ENCODE measurements at places on chromosomes 1 and 21.

- no peak for DNase-seq
Observed at GRCh38 chr1:77282866-77283539, 1.2 kb downstream of the AK5 start.

DNA sequence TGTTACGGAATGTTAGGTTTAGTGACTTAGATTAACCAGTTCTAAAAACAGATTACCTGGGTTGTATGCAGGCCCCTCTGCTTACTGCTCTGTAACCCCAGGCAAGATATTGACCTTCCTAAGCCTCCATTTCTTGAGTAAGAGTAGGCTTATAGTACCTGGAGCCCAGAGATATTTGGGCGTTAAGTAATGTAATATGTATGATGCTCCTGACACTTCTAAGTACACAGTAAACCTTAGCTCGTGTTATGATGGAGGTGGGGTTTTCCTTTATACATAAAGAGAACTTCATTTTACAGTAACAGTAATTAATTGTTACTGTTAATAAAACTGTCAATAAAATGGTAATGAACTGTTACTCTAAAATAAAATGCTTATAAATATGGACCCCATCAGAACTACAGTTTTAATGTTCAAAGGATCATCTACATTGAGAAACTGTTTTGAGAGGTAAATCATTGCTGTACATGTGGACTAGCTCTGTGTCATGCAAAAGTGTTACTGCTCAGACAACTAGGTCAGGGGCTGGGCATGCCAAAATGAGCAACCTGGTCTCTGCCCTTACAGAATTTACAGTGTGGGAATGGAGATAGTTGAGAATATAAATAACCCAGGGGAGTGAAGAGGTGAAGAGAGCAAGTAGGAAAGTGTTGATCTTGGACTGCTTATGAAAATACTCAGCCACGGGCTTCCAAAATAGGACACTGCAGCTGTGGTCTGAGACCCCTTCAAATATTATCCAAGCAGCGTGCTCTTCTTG is 26.6 kb downstream of the LRRC8C start:
- no peak for DNase-seq

DNA sequence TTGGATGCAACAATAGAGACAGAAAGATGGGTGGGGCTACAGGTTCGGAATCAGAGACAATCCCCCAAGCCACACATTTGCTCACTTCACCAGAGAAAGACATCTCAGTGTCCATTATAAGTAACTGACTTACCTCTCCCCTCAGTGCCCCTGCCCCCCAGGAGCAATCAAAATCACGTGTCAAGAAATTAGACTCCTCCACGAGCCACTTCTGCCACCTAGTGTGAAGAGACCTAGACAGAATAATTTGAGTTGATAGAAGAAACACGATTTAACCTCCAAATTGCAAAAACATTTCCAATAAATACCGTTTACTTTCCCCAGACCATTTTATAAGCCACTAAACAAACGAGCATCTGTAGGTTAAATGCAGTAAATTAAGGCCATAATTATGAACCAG is 123.2 kb downstream of the SLC30A10 start:
- no peak for DNase-seq

- DNase-seq = no peak
Observed at GRCh38 chr21:40208948-40209345, 341.7 kb downstream of the PCP4 start.

DNA sequence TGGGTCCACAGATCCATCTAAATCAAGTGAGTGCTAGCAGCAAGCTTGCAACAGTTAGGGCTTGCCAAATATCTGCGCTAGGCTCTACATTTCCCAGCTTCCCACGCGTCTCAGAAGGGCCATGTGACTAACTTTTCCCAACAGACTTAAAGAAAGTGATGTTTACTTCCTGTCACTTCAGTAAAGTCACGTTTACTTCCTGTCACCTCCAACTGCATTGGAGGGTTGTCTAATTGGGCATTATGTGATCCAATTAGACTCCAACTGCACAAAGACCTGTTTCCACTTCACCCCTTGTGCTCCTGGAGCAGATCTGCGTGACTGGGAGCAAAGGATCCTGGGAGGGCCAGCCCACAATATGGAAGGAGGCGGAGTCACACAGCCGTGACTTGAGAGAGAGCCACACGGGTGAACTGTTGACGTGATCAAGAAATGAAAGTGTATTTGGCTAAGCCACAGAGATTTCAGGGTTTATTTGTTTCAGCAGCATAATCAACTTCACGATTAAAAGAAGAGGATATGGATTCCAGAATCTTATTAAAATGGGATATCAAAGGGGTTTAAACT is 77.7 kb downstream of the CYYR1 start:
- no peak for DNase-seq

DNA sequence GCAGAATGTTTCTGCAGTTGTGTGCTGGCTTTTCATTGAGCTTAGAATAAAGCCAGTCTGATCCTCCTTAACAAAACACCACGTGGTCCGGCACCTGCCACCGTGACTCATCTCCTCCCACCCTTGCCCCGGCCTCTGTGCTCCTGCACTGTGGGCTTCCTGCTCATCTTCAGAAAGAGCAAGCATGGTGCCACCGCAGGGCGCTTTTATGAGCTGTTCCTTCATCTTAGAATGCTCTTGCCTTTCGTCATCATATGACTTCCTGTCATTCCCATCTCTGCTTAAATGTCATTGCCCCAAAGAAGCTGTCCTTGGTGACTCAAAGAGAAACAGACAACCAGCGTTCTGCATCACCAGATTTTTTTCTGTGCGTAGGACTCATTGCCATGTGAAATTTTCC is 117.8 kb downstream of the HHAT start:
- peak; percentile 66 for DNase-seq

DNA sequence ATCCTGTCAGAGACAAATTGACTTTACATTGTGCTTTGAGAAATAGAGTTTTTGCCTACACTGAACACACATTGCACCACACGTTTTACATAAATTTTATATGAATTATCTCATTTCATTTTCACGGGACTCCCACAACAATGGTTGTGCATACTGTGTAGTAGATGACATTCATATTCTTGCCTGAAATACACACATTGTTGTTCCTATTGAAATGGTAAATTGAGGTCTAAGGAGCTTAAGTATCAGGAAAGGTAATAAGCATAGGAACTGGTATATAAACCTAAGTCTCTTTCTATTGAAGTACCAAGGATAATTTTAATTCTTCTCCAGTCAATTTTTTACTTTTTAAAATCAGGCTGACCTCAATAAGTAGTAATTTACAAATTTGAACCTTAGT is 473.7 kb upstream of the DEPDC1 start:
- DNase-seq = no peak

GRCh38 chr1:81114191-81114590 is 686.5 kb upstream of the ADGRL2 start:
- no peak for DNase-seq

DNA sequence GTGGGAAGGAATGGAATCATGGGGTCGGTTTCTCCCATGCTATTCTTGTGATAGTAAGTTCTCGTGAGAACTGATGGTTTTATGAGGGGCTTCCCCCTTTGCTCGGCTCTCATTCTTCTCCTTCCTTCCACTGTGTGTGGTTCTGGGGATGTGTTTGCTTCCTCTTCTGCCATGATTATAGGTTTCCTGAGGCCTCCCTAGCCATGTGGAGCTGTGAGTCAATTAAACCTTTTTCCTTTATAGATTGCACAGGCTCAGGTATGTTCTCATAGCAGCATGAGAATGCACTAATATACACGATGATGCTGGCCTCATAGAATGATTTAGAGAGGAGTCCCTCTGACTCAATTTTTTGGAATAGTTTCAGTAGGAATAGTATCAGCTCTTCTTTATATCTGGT is 195.4 kb upstream of the IVNS1ABP start:
- DNase-seq = no peak

GRCh38 chr1:234505769-234506102 is 26.8 kb upstream of the TARBP1 start:
- no peak for DNase-seq

DNA sequence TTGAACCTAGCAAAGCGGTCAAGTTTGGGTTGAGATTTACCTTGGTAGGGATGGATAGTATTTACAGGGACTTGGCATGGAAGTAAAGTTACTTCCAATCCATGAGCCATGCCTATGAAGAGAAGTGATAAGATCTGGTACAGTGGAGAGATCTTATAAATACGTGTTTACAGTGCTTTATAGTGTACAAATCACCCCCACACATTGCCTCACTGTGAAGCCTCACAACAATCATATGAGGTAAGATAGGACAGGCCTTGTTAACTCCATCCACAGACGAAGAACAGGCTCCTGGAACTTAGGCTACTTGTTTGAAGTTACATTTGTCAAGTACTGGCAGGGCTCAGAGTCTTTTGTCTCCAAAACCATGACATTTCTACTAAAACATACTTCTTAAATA is 159.8 kb downstream of the PLPPR4 start:
- no peak for DNase-seq

DNA sequence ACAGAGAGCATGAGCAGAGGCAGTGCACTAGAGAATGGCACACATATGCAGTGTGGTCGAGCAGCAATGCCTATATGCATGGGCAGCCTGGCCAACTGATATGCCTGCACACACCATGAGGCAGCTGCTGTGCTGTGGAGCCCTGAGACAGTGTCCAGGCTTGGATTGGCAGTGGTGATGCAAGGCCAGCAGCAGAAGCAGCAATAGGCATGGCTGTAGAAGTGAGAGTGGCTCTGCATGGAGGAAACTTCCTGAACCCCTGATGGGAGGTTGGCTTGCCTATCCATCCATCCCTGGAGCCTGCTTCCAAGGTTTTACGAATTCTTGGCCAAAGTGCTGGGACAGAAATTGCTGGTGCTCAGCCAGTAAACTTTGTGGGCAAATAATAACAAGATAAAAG is 89.7 kb downstream of the DIRAS3 start:
- no peak for DNase-seq

DNA sequence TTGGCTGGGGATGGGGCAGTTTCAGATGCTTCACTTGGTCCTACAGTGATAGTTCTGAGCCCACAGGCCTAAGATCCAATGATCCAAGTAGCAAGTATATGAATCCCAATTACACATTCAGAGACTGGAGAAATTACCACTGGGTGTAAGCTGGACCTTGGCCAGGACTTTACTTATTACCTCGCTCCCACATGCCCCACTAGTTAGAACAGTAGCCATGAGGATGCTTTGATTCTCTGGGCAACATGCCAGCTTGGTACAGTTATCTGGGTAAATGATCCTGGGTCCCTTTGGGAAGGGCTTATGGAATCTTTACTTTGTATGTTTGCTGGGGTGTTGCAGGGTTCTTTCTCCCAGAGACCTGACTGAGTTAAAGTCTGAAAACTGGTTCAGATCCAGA is 5.0 kb upstream of the FCAMR start:
- DNase-seq = no peak

DNA sequence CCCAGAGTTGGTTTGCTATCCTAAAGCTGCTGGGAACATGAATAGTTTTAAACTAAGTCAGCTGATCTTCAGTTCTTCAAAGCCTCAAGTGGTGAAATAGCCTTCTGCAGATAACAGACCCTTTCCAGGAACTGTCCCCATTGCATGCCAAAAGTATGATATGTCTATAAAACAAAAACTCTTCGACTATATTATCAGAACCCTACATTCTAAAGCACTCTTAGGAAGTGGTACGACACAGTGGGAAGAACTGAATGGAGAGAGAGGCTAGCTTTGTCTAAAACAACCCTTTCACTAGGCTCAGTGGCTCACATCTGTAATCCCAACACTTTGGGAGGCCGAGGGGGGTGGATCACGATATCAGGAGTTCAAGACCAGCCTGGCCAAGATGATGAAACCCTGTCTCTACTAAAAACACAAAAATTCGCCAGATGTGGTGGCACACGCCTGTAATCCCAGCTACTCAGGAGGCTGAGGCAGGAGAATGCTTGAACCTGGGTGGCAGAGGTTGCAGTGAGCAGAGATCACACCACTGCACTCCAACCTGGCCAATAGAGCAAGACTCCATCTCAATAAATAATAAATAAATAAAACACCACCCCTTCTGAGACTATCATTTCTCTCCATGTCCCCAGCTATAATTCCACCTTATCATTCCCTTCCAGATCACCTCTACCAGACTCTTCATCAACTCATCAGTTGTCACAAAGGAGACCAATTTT is 2.2 kb upstream of the FRRS1 start:
- no peak for DNase-seq

DNA sequence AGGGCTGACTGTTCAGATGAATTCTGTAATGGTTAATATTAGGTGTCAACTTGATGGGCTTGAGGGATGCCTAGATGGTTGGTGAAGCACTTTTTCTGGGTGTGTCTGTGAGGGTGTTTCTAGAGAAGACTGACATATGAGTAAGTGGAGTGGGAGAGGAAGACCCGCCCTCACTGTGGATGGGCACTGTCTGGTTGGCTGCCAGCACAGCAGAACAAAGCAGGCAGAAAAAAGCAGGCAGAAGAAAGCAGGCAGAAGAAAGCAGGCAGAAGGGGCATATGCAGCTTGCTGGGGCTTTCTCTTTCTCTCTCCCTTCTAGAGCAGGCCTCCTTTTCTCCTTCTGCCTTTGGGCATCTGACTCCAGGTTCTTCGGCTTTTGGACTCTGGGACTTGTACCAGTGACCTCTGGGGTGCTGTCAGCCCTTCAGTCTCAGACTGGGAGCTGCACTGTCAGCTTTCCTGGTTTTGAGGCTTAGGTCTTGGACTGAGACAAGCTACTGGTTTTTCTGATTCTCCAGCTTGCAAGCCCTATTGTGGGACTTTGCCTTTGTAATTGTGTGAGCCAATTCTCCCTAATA is 42.9 kb upstream of the CD2 start:
- DNase-seq = no peak

- DNase-seq = no peak
Observed at GRCh38 chr21:34092262-34092921, 19.0 kb downstream of the MRPS6 start.

DNA sequence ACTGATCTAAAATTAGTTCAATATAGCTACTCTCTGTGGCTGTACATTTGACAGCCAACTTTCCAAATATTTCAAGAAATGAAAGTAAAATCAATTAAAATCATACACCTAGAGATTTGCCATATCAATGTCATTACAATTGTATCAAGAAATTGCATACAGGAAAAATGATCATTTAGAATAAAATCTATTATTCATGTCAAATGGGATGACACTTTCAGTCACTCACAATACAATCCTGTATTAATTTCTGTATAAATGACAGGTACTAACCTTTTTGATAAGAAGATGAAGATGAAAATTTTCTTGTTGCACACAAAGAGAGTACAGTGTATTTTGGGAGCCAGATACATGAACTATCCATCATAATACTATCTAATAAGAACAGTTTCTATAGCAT is 1588.9 kb upstream of the PRMT6 start:
- DNase-seq = no peak

DNA sequence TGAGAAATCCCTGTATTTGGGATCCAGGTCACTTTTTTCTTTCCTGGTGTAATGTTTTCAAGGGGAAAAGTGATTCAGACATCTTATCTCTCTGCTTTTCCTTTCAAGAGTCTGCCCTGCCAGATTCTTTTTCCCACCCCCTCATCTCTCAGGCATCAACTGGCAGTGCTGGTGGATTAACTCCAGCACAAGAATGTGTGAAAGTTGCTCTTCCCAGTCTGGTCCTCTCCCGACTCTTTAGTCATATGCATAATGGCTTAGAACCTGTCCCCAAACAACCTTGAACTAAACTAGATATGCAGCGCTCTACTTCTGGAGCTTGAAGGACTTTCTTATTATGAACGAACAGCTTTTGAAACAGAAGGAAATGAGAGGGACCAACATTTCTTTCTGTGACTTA is 88.5 kb downstream of the SLC44A5 start:
- DNase-seq = no peak
